Cerebellar nuclear complex (tissue), 1 donor: ENCODE measurements at places on chromosomes 12 and 14.

DNA sequence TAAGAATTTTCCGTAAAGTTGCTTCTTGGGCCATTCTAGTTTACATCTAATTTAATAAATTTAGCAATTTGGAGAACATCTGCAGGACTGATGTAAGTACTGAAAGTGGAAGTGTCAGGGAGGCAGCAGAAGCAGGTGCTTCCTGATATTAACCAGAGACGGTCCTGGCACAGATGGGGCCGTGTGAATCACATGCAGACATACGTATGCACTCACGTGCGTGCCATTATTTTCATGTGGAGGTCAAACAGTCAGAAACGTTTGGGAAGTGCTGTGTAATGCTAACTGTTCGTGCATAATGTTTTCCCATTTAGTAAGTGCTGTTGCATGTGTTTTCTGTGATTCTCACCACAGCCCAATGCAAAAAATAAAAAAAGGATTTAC, 87.8 kb upstream of the DYNC1H1 start:
- DNase-seq = no peak

DNA sequence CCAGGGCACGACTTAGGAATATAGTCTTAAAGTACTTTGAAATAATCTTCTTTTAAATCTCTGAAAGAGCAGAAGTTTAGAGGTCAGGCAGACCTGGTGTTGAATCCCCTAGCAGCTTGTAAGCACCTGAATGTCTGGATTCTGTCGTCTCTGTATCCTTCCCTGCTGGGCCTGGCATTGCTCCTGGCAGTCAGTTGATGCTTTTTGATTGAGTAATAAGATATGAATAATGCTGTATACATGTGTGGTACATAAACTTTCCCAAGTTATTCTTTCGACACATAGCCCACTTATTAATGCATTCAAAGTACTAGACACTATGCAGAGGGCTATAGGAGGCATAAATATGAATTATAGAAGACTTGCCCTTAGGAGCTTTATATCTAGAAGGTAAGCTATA, 31.4 kb downstream of the EVL start:
- DNase-seq = no peak

- no peak for DNase-seq
Measured at GRCh38 chr12:2322554-2323120, 269.9 kb downstream of the CACNA1C start.

DNA sequence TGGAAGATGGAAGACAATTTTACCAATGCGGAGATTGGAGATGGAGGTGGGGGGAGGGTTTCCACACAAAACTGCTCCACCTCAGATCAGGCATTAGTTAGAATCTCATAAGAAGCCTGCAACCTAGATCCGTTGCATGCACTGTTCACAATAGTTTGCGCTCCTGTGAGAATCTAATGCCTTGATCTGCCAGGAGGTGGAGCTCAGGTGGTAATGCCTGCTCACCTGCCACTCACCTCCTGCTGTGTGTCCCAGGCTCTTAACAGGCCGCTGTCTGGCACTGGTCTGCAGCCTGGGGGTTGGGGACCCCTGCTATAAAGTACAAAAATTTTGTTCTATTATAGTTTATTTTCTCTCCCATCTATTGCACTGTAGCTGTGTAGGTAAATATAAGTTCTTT, 84.9 kb upstream of the FOXG1 start:
- DNase-seq = no peak

- DNase-seq = no peak
Measured at GRCh38 chr14:70448633-70449340, 3.2 kb upstream of the ADAM21 start.

DNA sequence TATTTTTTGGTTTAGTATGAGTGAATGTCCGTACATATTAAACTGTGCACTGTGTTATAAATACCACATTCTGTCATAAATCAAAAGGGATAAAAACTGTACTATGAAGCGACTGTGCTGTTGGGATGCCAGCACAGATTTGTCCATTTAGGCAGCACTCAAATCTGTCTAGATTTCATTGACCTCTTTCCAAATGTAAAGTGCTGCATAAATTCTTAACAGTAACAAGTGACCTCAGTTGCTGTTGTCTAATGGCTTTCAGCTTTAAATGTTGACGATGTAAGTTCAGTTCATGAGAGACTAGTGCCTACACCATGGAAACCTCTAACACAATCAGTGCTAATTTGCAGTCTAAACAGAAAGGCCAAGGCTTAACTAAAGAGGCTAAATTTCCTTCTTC, 531.4 kb upstream of the LMO3 start:
- DNase-seq = no peak

- DNase-seq = no peak
Measured at GRCh38 chr12:53222806-53223261, 9.2 kb downstream of the RARG start.

- DNase-seq = no peak
Measured at GRCh38 chr14:70257526-70257925, 68.8 kb upstream of the SLC8A3 start.

DNA sequence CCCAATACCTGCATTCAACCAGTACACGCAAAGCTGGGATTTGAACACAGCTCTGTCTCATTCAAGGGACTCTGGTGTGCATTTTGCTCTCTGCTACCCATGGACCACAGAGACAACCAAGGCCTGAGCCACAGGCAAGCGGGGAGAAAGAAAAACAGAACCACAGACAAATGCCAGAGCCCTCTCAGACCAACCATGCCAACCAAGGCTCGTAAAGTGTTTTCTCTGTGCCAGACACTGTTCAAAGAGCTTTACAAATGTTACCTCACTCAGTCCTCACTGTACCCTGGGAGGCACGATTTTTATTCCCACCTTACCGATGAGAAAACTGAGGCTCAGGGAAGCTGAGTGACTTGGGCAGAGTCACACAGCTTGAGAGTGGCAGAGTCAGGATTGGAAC, 32.4 kb upstream of the EML1 start:
- no peak for DNase-seq

- no peak for DNase-seq
Measured at GRCh38 chr12:57621497-57622292, 10.5 kb downstream of the ARHGEF25 start.

GRCh38 chr12:76504606-76505005, 55.0 kb downstream of the OSBPL8 start:
- DNase-seq = no peak

DNA sequence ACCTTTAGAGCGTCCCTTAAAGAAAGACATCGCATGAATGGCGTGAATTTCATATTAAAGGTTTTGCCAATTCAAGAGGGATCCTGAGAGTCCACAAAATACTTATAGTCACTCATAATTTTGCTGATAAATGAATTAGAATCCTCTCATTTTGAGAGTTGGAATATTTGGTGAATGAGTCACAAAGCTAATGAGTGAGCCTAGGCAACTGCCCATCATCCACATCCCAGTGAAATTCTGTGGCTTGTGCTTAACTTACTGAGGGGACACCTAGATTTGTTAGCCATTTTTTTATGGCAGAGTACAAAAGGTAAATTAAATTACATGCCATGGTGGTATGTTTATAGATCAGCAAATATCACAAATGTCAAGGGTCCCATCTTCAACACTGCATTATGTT, 12.7 kb upstream of the NOXRED1 start:
- DNase-seq = no peak

- DNase-seq = no peak
Measured at GRCh38 chr12:113818833-113819232, 147.3 kb downstream of the RBM19 start.

DNA sequence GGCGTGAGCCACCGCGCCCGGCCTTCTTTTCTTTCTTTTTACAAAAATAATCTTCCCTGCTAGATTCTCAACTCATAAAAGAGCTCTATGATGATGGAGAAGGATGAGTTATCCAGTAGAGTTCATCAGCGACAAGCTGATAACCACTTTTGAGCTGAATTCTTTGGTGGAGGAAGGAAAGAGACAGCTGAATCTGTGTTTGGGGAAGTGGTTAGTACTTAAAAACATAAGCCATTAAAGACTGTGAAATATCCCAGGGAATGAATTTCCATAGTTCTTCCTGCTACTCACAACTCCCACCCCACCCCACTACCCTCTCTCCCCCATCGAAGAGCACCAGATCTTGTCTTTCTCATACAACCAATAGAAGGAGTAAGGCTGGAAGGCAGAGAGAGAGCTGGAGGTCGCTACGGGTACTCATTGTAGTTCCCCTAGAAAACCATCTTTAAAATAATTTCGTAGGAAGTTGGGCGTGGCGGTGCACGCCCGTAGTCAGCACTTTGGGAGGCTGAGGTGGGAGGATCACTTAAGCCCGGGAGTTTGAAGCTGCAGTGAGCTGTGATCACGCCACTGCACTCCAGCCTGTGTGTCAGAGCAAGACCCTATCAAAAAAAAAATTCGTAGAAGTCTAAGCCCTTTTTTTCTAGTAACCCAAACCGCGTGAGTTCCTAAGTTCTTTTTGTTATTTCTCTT, 647 bp upstream of the ESPL1 start:
- no peak for DNase-seq

DNA sequence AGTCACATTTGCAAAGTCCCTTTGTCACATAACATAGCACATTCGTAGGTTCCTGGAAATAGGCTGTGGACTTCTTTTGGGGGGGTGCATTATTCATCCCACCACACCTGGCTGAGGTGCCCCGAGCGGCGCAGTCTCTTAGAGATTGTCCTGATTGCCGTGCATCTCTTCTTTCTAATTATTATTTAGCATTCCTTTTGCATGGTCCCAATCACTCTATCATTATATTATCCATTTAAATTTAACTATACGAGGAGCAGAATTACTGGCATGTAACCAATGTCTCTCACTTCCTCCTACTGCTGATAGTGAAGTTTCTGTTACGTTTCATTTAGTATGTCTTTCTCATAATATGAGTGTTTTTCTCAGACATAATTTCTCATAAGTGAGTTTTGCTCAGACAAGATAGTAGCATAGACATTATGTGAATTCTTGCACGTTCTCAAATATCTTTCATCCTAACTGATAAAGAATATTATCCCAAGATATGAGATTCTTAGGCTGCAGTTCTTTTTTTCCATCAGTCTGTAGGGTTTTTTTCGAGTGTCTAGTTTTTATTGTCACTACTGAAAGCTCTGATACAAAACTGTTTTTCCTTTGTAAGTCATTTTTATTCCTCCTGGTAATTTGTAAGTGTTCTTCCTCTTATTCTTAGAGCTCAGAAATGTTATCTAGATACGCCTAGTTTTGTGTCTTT, 444.3 kb downstream of the NELL2 start:
- DNase-seq = no peak

GRCh38 chr14:68397822-68398221, 395.0 kb downstream of the ZFP36L1 start:
- DNase-seq = no peak

- no peak for DNase-seq
Measured at GRCh38 chr12:124286414-124286813, 8.5 kb upstream of the RFLNA start.

DNA sequence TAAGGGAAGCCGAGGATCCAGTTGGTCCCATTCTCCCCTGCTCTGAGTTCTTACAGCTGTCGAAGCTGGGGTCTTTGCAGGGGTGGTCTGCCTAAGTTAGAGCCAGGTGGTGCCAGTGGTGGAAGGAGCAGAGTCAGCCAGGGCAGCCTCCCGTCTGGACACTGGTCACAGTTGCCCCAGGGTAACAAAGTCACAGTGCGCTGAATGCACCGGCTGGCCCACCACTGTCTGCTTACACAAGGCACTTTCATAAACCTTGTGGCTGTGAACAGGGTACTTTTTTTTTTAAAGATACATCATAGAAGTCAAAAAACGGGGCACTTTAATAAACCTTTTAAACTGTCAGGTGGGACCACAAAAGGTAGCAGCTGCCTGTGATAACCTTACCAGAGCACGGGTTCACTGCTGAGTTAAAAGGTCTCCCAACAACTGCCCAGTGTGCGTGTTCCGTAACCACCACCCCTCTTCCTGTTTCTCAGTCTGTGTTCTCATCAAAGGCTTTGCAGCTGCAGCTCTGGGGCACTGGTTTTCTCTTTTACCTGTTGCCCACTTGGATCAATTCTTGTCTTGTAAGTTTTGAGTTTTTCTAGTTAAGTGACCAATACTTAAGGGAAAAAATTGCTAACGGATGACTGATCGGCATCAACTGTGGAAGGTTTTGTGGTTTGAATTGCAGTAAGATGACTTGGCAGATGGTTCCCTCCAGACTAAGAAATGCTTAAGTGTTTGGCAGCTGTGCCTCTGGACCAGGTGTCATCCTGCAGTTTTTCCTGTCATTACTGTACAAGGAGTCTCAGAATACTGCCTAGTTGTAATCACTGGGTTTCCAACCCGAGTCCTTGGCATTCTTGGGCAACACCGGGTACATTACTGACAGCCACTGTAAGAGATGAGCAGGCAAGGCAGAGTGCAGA, 55.9 kb downstream of the DYNC1H1 start:
- no peak for DNase-seq

GRCh38 chr14:20680843-20681347, 3.5 kb upstream of the RNASE4 start:
- no peak for DNase-seq

DNA sequence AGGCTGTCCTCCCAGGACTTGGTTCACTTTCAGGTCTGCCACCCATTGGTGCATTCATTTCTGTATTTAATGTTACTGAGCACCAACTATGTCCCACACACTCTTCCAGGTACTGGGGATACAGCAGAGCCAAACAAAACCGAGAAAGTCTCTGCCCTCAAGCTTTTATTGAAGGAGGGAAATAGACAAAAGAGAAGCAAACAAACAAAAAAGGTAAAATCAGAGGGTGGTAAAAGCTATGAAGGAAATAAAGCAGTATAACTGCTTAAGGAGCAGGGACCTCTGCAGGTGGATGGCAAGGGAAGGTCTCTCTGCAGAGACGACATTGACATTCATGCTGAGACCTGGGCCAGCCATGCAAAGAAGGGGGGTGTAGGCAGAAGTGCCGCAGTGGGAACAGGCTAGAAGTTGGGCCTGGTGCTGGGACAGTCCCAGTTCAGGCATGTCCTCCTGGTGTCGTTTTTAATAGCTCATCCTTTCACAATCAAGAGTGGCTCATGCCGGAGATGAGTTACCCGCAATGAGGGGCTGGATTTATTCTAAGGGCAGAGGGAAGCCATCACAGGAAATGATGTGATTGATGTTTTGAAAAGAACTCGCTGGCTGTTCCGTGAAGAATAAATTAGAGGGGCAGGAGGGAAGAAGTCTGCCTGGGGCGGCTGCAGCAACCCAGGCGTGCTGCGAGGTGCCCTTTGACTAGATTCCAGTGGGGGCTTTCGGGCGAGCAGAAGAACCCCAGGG, 72.8 kb downstream of the IRF2BPL start:
- no peak for DNase-seq
